HFF-Myc (cell line): ENCODE measurements at places on chromosomes 2 and 18.

DNA sequence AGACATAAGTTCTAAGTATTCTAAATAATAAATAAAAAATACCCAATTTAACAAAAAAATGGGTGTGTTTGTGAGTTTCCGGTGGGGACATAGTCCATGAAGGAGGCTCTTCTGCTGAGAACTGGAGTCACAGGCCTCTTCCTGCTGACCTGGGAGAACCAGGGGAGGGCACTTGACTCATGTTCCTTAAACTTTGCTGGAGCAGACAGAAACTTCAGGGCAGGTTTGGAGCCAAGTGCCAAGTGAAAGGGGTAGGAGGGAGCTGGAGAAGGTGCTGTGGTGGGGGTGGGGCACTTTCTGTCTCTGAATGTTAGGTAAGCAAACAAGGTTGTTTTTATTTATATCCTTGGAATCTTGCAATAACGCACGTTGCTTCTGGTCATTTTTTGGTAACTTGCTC lies 78.8 kb upstream of the TTN start:
- DNase-seq, result no peak

- no peak for DNase-seq
Measured at GRCh38 chr18:45449418-45450227, 165.7 kb upstream of the SLC14A2 start.

DNA sequence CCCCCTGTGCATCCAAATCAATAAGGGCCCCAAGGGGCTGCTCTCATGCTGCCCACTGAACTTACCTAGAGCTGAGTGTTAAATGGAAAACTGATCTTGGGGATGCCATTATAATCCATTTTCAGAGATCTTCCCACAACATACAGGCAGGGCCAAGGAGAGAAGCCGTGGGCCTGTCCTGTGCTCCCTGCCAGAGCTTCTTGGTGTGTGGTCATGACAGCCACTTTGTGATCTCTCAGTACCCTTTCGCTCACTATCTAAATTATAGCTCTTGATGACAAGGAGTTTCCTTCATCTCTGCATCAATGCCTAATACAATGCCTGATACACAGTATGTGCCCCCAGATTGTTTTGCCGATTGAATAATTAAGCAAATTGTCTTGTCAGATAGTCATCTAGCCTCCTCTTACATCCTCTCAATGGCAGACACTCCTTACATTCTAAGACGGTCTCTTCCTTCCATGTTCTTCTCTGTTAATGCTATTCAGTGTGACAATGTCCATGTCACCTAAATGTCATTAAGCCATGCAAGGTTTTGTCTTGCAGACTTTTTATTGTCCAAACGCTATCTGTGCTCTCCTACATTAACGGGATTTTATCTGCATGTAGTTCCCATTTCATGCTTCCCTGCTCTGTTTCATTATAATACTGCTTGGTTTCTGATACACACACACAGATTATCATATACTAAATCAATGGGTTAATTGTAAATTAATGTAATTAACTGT lies 5.9 kb downstream of the CSRNP3 start:
- no peak for DNase-seq

GRCh38 chr2:106356291-106356690 lies 111.9 kb downstream of the RGPD3 start:
- no peak for DNase-seq

- DNase-seq, result no peak
Measured at GRCh38 chr2:74009577-74009976, 24.9 kb downstream of the TET3 start.

GRCh38 chr2:18976168-18976961 lies 382.1 kb downstream of the OSR1 start:
- peak; percentile 84 for DNase-seq

- no peak for DNase-seq
Measured at GRCh38 chr18:41532344-41533086, 422.5 kb upstream of the PIK3C3 start.

GRCh38 chr2:73110168-73111072 lies 2.3 kb downstream of the RAB11FIP5 start:
- no peak for DNase-seq

DNA sequence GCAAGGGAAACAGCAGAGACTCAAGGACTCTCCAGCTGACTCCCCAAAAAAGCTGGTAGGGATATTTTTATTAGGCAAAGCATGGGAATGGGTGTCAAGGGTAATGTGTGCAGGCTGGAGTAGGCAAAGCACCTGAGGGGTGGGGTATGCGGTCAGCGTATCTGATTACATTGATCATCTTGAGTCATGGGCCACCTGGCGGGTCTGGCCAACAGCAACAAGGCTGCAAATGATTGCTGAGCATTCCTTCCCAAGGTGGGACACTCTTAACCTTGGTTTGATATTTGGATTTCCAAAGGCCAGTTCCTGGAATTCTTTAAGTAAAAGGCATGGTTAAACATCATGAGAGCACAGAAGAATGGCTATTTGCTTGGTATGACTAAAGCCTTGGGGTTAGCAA lies 32.6 kb upstream of the CCBE1 start:
- no peak for DNase-seq
